ENCODE measurements at places on chromosomes 2 and 18.

GRCh38 chr2:151021747-151022452 lies 239.8 kb downstream of the RBM43 start:
- no peak for DNase-seq

DNA sequence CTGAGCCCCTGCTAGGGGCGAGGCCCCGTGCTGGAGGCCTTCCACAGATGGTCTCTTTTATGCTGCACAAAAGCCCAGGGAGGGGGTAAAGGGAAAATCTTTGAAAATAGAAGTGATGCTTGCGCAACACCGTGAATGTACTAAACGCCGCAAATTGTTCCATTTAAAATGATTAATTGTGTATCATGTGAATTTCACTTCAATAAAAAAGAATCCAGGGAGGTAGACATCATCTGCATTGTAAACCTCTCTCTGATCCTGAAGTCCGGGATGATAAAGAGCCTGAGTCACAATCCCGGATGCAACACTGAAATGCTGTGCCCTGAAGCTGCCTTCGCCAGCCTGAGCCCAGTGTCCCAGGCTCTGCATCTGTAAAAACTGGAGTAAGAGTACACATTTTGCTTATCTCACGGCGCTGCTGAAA lies 107.7 kb upstream of the PPP1CB start:
- DNase-seq: no peak

DNA sequence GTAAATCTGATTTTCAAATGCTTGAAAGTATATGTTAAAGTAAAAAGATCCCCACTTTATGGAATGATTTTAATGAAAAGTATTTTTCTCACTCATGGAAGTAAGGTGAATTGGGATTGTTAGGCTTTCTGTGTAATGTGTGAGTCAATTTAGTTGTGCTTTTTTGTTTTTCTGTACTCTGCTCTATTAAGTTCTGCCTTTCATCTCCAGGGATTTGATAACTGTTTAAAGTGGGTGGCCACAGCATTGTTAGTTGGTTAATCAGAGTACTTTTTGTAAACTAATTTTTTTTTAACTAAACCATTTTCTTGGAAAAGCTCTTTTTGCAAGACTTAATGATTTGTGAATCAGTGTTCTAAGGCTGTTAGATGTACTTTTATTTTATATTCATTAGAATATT lies 76.8 kb downstream of the ABI2 start:
- DNase-seq: no peak

GRCh38 chr2:180319586-180320405 lies 312.7 kb upstream of the CWC22 start:
- no peak for DNase-seq

- no peak for DNase-seq
These were observed 101.7 kb downstream of the POLR1A start for GRCh38 chr2:86003967-86004366.

DNA sequence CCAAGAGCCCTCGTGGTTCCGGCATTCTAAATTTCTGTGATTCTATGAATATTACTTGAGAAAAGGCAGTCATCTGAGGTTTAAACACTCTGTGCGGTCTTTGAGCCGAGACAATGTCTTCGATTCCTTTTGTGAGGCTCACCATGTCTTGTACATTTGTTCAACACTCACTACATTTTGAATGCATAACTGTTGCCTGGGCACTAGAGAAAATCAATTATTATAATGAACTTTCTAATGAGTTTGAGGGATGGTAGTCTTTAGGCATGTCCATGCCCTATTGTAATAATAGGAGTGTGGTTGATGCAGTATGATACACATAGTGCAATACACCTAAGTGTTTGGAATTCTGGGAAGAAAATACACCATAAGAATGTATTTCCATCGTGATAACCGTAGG lies 703.4 kb downstream of the MBD2 start:
- DNase-seq: no peak

DNA sequence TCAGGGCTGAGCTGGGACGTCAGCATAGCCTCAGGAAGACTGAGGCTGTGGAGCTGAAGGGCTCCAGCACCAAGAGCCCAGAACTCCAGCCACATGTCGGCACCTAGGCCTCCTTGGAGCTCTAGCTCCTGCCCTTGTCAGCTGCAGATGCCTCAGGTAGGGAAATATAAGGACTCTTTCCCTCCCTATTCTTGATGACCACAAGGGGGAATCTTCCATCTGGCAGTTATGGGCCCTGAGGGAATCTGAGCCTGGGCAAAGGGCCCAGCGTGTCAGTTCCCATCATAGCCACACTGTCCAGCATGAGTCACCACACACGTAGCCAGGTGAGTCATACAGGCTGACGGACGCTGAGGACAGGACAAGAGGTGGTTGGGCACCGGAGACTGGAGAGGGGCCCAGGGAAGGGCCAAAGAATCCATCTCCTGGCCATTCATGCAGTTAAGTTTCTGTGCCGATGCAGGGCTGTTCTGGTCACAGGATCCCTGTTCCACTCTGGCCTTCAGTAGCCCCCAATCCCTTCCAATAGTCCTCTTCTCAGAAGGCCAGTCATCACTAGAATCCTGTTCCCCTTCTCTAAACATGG lies 1.8 kb downstream of the MPV17 start:
- peak; percentile 78 for DNase-seq

DNA sequence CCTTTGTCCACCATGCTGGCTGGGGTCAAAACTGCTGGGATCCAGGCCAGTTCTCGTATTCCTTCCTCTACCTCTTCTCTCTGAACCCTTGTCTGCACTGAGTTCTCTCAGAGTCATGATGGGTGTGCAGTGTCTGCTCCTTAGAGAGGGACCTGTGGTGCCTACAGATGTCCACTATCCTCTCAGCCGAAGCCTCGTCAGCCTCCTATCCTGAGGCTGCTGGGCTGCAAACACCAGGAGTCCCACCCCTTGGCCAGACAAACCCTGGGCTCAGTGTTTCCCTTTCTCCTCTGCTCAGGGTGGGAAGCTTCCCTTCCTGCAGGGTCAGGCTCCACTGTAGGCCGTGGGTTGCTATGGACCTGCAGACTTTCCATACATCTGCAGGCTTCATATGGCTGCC lies 2.3 kb downstream of the INPP5D start:
- DNase-seq: no peak

DNA sequence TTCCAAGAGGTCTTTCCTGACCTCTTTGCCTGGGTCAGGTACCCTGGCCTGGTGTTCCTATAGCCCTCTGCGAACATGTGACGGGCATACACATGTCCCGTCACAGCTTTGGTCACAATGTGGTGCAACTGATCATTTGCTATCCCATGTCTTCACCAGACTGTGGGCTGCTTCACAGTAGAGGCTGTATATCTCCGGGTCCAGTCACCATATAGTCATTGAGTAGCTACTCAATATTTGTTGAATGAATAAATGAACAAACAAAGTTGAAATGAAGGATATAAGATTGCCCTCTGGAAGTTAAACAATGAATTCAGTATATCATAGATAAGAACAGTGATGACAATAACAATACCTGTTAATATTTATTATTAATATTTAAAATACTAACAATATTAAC lies 16.8 kb downstream of the AOX1 start:
- no peak for DNase-seq

- DNase-seq: no peak
These were observed 25.3 kb upstream of the SNTG2 start for GRCh38 chr2:925309-925708.

DNA sequence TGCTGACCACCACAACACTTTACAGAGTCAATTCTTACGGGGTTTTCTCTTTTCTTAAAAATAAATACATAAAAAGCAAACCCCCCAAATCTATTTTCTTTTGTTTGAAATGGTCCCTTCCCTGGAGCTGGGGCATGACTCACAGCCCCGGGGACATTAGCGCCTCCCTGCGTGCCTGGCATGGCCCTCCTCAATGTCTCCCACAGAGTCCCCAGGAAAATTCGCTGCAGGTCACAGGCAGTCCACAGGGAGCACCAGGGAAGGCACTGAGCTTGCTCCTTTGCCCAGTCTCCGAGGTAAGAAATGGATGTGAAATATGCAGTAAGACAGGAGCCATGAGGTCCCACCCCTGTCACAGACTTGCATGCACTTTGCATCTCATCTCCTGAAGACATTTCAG lies 142.5 kb downstream of the LAMA1 start:
- no peak for DNase-seq

DNA sequence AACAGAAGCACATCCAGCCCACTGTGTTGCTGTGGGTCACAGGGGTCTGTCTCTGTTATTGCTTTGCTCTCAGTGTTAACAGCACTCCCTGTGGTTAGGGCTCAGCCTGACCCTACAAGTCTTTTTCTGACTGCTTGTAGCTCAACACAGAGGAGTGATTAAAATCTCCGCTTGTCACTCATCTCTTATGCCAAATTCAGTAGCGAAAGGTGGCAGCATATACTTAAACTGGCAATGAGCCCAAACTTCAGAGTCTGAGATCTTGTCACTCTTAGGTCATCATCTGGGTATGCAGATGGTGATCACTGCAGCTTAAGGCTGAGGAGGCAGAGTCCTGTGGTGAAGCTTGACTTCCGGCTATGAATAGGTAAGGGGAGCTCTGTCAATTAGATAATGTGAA lies 63.3 kb upstream of the CSRNP3 start:
- no peak for DNase-seq

GRCh38 chr2:102489646-102490045 lies 16.6 kb downstream of the SLC9A4 start:
- no peak for DNase-seq

DNA sequence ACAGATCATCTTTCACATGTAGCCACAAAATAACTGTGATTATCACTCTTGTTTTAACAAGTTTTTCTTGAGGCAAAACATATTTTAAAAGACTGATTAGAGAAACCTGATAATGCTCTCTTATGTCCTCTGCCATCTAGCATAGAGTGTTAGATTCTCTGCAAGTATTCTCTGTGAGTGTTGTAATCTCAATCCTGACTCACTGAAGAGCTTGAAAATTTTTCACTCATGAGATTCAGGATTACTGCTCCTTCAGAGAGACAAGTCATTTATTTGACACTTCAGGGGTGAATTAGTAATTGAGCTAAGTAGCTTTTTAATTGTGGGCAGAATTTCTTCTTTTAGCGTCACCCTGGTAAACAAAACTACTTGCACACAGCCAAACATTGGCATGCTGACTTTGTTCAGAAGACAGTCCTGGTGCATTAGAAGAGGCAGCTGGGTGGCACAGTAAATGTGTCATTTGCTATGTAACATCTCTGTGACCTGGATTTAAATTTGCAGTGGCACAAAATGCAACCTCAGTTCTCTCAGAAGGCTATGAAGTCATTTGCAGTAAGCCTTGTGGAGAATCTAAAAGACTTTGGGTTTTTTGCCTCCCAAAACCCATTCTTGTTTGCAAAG lies 172.9 kb downstream of the LRP1B start:
- DNase-seq: no peak

GRCh38 chr2:151437630-151438029 lies 27.9 kb downstream of the RIF1 start:
- no peak for DNase-seq

DNA sequence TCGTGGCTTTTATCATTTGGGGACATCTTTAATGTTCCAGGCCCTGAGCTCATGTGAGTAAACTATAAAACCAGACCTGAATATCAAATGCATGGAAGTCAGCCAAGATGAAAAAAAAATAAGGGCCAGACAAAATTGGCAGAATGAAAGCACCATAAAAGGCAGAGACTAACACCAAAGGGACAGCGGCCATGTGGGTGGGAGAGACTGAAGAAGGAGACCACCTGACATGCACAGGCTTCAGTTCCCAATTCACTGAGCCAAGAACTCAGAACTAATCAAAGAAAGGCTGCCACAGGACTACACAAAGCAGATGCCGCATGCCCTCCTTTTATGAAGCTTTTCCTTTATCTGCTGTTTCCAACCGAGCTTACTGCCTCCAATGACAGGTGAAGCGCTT lies 267.1 kb downstream of the RAD51AP2 start:
- no peak for DNase-seq

- no peak for DNase-seq
These were observed 28.4 kb upstream of the MGAT4A start for GRCh38 chr2:98759338-98759737.

- DNase-seq: no peak
These were observed 42.9 kb upstream of the TNFRSF11A start for GRCh38 chr18:62282188-62282629.

DNA sequence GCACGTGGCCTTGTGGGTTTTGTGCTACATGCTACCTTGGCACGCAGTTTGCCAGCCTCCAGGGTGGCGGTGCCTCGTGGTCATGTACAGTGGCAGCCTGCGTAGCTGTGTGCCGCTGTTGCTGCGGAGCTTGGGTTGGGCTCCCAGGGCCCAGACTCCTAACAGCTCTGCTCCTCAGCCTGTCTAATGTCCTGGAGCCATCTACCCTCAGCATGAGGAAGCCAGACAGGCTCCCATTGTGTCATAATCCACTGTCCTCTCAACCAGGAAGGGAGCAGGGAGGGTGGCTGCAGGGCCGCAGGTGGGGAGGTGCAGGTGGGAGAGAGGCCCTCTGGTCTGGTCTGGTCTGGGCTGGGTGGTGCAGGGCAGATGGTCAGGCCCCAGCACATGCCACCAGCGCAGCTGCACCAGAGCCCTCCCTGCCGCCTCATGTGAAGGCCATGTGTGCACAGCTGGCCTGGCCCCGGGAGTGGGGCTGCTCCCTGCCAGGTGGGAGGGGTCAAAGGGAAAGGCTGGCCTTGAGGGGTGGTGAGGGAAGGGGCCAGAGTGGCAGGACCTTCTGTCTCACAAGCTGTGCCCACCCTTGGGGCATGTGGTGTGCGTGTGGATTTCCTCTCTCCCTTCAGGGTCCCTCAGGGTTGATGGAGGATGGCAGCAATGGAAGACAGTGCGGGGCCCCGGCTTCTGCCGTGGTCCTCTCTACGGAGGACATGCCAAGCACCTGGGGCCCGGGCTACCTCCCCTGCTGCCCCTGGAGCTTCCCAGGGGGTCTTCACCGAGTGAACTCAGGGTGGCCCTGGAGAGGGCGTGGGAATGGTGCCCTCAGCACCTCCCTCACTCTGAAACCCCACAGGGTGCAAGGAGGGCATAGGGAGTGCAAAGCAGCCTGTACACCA lies 4.8 kb downstream of the ATOH8 start:
- DNase-seq: peak; percentile 59

GRCh38 chr2:45778720-45779171 lies 127.3 kb downstream of the PRKCE start:
- DNase-seq: peak; percentile 82

DNA sequence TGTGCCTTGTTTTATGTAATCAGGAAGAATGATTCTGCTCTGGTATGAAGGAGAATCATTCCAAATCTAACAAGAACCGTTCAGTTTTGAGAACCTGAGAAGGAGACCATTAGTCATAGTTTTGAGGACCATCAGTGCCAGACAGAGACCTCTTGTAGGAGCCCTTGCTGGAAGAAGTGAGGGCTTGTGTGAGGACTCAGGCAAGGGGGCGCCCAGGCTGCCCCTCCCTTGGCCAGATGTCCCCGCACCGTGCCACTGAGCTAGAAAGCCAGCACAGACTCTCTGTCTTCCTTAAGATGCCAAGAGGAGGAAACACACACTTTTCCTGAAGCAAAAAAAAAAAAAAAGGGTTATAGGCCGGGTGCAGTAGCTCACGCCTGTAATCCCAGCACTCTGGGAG lies 55.7 kb upstream of the SLC39A10 start:
- no peak for DNase-seq

GRCh38 chr2:190459881-190460280 lies 51.7 kb downstream of the MFSD6 start:
- DNase-seq: no peak

GRCh38 chr18:68441241-68441640 lies 273.7 kb downstream of the TMX3 start:
- peak; percentile 38 for DNase-seq
